ENCODE measurements at places on chromosomes 12 and 14. TPM values are rescaled to one million over a fixed set of nuclear protein-coding genes. Genes with fewer than 3 reads are reported as not detected.

Gene DNAH10
- 0.32 TPM for polyA plus RNA-seq

Gene ADAMTS20
- not detected for polyA plus RNA-seq

Gene TMEM116
- polyA plus RNA-seq = 11.7 TPM

Gene TOMM20L
- not detected for polyA plus RNA-seq

Gene NFATC4
- 75.6 TPM for polyA plus RNA-seq

Gene ADCY4
- 0.38 TPM for polyA plus RNA-seq

GRCh38 chr12:2540535-2540941, 254.2 kb upstream of the FKBP4 start:
- DNase-seq = no peak

GRCh38 chr12:19957308-19958125, 410.8 kb upstream of the PDE3A start:
- peak; percentile 80 for DNase-seq

DNA sequence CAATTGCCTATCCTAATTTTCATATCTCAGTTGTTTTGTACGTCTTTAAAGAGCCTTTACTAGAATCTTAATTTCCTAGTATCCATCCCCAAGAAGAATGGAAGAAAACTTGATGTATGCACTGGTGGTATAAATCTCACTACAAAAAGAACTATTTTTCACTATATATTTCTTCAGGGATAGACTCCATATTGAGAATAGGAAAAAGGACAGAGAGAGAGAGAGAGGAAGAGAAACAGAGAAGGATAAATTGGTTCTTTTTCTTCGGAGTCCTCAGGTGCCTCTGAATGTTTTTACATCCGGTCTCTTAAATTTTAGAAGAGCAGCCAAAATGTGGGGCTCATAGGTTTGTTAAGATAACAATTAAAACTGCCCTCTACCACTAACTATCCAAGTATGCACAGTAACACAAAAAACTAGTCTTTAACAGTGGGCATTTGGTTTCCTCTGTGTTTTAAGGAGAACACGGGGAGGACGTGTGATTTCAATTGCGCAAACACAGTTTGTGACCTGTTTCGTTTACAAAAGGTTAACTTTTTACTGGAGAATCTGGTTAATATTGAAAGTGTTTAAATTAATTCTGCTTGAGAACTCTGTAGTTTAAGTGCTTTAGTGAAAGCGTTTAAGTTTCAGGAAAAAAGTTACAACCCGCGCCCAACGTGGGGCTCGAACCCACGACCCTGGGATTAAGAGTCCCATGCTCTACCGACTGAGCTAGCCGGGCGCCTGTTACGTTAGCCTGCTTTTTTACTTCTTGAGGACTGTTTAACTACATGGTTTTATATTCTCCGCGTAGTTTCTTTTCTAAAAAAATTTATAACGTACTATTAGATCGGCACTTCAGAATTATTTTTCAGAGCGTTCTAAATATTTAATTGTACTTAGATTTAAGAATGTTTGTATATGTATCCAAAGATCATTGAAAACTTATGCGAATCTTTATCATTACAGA, 5.1 kb upstream of the PSMA3 start:
- DNase-seq = peak; percentile 66

GRCh38 chr12:111505601-111506036, 93.5 kb downstream of the ATXN2 start:
- peak; percentile 8 for DNase-seq

DNA sequence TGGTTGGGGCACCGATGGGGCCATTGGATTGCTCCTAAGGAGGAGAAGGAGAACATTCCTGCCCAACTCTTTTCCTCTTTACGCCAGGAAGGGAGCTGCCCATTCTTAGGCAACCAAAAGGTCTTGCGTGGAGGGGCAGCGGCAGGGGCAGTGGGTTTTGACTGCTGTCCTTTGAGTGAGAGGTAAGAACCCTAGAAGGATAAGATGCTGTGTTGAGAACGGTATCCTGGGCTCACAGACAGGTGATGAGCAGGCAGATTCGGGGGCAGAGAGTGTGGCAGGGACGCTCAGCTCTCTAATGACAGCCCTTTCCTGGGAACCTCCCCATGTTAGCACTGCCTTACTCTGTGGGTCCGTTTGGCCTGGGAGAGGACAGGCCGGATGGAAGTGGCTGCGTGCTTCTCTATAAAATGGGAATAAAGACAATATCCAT, 13.2 kb downstream of the LRTM2 start:
- DNase-seq = no peak

Data from GM23248 (cell line).